ENCODE measurements at places on chromosomes 2 and 18.

- no peak for DNase-seq
Measured at GRCh38 chr2:237480988-237481525, 6.0 kb upstream of the MLPH start.

DNA sequence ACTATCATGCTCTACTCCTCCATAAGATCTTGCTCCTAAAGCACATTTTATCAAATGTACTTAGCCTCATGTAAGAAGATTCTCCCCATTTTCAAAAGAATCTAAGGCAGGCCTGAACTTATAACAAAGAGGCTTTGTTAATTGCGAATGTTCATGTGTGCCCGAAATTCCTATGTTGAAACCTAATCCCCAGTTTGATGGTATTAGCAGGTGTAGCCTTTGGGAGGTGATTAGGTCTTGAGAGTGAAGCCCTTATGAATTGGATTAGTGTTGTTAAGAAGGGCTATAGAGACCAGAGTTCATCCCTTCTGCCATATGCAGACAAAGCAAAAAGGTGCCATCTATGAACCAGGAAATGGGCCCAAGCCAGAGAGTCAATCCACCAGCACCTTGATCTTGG lies 234.5 kb downstream of the PAX3 start:
- DNase-seq, result no peak

GRCh38 chr2:96207774-96208142 lies 869 bp downstream of the STARD7 start:
- DNase-seq, result no peak

DNA sequence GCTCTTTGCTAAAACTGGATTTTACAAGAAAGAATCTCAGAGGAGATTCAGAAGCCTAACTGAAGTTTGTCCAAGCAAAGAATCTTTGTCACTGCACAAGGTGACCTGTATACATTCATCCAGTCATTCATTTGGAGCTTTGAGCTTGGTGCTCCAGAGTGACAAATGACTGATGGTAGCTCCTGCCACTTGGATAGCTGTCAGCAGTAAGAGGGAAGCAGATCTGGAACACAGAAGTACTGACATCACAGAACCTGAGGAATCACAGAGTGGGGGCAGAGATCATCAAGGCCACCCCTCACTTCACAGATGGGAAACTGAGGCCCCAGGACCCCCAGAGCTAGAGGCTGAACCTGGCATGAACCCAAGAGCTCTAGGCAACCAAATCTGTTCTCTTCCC lies 28.8 kb upstream of the IGFBP2 start:
- no peak for DNase-seq

DNA sequence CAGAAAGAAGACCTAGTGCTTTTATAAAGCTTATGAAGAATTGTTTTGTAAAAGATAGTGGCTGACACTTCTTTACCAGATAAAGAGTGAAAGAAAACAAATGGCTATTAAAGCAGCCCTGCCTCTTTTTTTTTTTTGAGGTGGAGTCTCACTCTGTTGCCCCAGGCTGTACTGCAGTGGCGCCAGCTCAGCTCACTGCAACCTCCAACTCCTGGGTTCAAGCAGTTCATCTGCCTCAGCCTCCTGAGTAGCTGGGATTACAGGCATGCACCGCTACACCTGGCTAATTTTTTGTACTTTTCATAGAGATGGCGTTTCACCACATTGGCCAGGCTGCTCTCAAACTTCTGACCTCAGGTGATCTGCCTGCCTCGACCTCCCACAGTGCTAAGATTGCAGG lies 12.9 kb downstream of the ARPC2 start:
- DNase-seq, result peak; percentile 27

- no peak for DNase-seq
Measured at GRCh38 chr2:207767461-207768167, 2.1 kb downstream of the FZD5 start.

DNA sequence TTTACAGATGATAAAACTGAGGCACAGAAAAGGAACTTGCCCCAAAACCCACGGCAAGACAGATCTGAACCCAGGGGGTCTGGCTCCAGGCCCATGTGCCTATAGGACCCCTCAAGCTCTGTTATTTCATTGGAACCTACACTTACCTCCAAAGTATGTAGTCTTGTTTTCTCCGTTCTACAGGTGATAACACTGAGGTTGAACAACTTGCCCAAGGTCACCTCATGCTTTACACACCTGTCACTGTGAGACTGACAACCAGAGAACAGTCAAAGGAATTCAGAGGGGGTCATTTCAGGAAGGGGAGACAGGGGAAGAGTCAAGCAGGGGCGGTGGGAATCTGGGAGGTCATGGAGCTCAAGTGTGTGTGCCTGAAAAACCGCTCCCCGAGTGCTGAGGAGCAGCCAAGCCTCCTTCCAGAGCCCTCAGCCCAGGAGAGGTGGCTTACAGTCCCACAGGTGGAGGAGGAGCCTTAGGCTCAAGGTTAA lies 47.7 kb downstream of the SERTAD2 start:
- DNase-seq, result no peak

GRCh38 chr18:23399067-23399466 lies 54.0 kb upstream of the RIOK3 start:
- DNase-seq, result no peak

- DNase-seq, result no peak
Measured at GRCh38 chr2:233424154-233424951, 70.1 kb downstream of the DGKD start.

DNA sequence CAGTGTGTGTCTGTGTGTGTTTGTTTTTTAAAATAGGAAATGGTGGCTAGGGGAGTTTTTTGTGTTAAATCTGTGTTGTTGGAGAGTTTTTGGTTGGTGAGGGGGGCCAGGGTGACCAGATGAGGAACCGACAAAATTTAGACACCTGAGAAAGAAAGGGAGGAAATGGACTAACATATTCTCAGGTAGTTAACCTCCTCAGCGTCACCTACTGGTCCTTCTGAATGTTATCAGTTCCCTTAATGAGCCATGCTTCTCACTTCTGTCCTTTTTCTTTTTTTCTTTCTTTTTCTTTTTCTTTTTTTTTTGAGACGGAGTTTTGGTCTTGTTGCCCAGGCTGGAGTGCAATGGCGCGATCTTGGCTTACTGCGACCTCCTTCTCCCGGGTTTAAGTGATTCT lies 107.0 kb downstream of the FMNL2 start:
- no peak for DNase-seq

DNA sequence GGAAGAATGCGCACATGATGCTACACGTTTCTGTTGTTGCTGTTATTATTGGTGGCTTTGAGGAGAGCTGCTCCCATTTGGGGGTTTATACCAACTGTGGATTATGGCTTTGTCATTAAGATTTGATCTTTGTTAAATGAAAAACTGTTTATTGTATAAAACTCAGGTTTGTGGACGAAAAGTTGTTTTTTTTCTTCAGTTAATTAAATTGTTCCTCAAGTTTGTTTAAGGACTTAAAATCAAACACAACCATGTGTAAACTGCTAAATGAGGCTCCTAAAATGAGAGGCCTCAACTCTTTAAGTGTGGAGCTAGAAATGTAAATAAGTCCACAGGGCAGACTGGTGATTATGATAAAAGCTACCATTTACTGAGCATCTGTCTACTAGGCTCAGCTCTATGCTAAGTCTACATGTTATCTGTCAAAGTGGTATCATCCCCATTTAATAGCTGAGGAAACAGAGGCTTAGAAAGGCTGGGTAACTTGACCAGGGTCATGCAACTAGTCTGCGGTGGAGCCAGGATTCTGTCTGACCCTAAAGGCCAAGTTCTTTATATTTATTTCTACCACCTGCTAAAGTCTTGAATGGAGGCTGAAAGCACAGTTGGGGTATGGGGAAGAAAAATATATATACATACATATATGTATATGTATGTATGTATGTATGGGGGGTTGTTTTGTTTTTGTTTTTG lies 4.1 kb downstream of the MYCN start:
- no peak for DNase-seq

DNA sequence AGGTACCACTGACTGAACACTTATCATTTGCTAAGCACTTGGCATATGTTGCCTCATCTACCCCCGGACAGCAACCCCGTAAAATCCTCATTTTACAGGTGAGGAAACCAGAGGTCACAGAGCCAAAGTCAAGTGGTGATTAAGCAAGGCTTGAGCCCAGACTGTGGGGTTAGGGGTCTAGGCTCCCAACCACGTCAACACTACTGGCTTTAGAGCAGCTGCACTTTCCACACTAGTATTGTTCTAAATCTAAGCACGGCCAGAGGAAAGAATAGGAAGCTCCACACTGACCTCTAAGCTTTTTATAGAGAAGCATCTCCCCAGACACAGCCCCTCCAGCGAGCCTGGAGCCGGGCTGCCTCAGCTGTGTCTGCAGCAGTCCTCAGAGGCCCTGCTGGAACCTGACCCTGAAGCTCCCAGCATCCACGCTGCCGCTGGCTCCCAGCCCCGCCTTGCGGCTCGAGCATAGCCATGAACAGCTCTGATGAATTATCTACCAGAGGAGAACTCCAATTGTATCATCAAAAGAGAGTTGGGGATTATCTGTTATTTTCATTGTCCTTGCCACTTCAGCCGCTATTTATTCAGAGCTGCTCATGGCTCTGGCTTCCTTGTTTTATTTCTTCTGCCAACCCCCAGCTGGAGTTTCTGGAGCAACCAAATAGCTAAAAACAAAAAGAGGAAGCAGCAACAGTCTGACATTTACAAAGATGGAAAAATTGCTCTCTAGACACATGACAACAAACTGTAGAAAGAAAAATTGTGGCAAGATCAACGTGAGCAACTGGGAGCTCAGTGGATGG lies 62.2 kb upstream of the RTN4 start:
- peak; percentile 51 for DNase-seq

- no peak for DNase-seq
Measured at GRCh38 chr2:21055879-21056790, 12.3 kb upstream of the APOB start.

GRCh38 chr18:41992703-41993102 lies 37.7 kb downstream of the PIK3C3 start:
- DNase-seq, result no peak

DNA sequence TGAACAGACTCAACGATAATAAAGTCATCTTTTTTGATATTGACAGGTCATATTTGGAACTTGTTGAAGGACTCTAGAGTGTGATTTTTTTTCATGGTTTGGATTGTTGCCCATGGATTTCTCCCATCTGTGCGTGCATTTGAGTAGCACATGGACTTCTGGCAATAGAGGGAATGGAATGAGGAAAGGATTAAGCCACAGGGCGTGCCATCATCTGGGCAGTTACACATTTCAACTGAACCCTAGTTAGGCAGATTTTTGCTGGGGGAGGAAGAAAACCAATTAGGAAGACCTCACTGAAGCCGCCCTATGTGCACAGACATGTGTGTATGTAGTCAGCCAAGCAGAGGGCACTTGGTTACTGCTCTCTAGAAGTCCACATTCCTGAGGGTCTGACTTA lies 72.6 kb downstream of the TPGS2 start:
- DNase-seq, result peak; percentile 76

DNA sequence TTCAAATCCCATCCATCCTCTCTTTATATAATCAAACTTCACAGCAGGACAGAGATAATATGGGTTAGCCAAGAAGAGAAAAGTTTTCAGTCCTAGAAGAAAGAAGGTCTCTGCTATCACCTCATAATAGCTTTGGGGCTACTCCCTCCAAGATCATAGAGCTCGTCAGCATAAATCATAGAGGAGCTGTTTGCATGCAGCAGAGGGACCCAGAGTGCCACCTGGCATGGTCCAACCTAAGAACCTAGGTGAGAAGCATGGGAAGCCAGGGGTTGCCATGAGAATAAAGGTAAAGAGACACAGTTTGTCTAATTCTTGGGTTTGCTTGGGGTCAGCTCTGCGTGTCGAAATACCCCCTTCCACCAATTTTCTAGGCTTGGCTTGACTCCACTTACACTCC lies 87.1 kb upstream of the CYP1B1 start:
- DNase-seq, result no peak

DNA sequence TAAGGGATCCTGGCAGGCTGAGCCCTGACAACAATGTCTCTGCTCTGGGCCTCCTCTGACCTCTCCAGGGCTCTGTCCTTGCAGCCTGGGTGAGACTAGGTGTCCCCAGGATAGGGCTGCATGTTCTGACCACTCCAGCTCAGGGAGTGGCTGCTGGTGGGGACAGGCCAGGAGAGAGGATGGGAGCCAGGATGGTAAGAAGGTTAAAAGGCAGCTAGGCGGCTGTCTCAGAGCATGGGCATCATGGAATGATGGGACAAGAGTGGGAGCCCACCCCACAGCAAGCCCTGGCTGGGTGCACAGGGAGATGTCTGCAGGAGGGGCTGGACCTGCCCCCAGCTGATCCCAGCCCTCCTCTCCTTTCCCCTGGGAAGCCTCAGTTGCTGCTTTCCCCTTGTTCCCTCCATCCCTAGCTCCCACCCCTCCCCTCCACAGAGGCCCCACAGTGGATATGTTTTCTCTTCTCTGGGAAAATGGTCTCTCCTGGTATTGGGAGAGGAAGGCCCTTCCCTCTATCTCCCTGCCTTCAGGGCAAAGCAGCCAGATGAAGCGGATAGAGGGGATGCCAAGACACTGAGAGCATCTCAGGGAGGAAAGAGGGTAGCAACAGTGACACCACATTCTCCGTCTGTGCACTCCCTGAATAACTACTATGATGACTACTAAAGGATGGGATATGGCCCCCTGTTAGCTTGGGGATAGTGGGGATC lies 334.3 kb downstream of the DYSF start:
- no peak for DNase-seq

GRCh38 chr2:98341241-98341640 lies 5.0 kb upstream of the CNGA3 start:
- DNase-seq, result no peak

- DNase-seq, result no peak
Measured at GRCh38 chr18:23816740-23817139, 127.5 kb downstream of the LAMA3 start.

- peak; percentile 96 for DNase-seq
Measured at GRCh38 chr2:120613742-120614571, 121.7 kb upstream of the GLI2 start.

GRCh38 chr2:224596289-224596688 lies 11.1 kb upstream of the CUL3 start:
- no peak for DNase-seq

DNA sequence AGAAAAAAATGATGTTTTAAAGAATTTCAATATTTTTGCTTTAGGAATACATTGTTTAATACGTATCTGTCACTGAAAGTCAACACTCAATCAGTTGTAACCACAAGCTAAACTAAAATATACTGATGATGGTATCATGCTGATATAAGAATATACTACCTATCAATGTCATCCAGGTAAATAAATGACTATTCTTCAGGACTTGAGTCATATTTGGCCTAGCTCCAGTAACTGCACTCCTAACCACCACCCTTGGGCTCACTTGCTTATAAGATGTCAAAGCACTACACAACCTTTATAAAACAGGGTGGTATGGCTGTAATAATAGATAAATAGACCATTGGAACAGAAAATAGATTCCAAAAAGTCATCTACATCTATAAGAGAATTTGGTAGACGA lies 48.8 kb downstream of the RND3 start:
- DNase-seq, result no peak

- DNase-seq, result no peak
Measured at GRCh38 chr18:34695310-34695709, 14.8 kb upstream of the DTNA start.

GRCh38 chr2:26854283-26854827 lies 6.4 kb downstream of the DPYSL5 start:
- DNase-seq, result no peak

Measured in fibroblast of skin of right quadriceps (primary cell).